ENCODE measurements at places on chromosomes 5 and 9.

- no peak for DNase-seq
Measured at GRCh38 chr5:181219262-181220177, 3.6 kb upstream of the TRIM41 start.

- DNase-seq = no peak
Measured at GRCh38 chr5:157085930-157086329, 22.9 kb downstream of the HAVCR2 start.

DNA sequence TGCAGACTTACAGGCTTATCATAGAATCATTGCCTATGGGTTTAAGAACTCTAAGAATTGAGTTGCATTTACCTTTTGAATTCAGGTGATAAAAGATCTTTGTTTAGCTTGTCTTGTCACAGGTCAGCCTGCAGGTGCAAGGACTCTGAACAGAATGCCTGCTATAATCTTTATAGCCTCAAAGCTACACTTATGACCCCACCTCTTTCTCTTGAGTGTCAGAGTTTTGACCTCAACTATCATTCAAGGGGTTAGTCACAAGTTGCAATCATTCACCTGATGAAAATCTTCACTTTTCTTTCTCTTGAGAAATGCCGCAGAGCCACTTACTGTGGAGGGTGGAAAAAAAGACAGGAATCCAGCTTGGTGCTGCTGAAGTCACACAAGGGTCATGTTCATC is 49.5 kb downstream of the ERCC6L2 start:
- no peak for DNase-seq

DNA sequence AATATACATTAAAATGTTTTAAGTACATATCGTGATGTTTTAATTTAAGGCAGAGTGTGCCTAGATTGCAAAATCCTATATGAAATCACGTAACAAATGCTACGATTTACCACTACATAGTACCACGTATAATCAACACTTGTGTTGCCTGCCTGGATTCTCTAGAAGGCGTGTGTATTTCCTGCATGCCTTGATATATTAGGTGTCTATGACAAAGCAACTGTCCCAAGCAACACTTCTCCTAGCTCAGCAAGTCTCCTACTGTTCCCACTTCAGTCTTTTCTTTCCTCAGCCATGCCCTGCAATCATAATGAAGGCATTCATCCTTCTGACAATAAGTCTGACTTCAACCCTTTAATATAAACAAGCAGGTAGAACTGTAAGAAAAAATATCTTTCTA is 89.6 kb downstream of the PTPRD start:
- DNase-seq = no peak

- DNase-seq = no peak
Measured at GRCh38 chr9:137943655-137944054, 66.1 kb downstream of the CACNA1B start.

DNA sequence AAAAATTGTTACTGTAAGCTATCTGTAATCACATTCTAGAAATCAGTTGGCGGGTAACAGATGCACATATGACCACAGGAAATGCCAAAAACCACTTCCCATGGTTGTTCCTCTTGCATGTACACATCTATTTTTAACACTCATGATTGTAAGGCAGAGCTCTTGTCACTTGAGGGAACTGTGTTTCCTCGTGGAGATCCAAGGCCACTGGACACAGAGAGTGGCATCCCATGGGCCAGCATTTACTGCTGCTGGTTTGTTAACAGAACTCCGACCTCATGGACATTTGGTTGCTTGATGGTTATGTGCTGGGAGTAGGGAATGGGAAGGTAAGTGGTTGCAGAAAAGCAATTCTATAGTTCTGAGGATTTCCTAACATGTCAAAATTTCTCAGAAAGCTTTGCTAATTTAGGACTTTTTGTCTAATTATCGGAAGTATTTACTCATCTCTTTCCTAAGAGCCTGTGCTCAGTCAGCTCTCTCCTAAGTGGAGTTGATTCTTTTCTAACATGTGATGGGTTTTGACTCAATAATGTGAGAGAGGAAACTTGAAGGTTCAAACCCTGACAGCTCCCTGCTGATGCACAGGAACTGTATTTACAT is 202.0 kb upstream of the NR3C1 start:
- no peak for DNase-seq

- DNase-seq = no peak
Measured at GRCh38 chr9:21160178-21160577, 6.3 kb downstream of the IFNA21 start.

DNA sequence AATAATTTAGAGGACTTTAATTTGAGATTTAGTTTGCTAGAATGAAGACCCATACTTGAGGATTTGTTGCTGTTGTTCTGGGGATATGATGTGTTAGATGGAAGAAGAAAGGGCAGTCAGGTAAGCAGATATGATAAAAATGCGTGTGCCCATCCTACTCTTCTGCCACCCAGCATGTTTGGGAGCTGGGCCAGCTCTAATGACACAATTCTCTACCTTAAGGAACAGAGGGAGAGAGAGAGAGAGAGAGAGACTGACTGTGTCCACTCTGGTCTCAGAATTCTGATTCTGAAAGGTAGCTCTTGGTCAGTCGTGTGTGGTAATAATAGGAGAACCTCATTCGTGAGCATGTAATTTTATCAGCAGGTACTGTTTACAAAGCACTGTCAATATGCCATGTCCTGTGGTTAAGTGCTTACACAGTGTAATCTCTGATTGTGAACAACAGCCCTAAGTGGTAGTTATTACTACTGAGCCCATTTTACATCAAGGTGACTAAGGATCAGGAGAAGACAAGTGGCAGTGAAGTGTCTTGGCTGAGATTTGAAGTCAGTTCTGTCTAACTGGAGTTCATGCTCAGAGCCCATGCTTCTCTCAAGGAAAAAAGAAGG is 307.4 kb upstream of the SEMA6A start:
- DNase-seq = no peak

DNA sequence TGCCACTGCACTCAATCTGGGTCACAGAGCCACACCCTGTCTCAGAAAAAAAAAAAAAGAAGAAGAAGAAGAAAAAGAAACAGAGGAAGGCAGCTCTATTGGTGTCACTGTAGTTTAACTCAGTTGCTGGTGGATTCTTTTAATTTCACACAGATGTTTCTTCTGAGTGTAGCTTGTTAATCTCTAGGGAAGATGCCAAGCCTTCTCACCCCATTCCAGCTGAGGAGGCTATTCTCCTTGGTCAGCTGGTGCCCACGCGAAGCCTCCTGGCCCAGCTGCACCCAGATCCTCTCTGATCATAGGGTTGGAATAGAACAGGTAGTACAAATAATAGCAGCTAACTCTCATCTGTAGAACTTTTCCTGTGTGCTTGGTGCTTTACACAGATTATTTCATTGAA is 113.8 kb upstream of the SPRY4 start:
- no peak for DNase-seq

DNA sequence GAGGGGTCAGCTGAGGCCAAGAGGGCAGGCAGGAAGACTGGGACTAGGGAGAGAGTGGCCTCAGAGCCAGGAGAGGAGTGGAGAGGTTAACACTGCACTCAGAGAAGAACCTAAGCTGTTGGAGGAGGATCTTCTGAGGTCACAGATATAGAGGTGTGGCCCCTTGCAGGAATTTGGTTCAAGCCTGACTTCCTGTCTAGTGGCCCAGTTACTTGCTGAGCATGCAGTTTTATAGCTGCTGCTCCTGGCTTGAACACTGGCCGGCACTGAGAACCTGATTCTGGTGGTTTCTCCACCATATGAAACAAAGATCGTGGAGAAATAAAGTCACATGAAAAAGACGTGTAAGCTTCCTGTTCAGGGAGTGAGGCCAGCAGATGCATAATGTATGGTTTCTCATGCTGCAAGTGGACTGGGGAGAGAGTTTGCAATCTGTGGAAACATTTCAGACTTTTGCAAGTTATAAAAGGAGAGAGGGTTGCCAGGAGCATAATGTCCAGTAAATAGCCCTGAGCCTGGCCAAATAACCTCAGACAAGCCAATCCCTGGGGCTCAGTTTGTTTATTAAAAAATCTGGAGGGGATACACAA is 82.6 kb downstream of the GALNT10 start:
- DNase-seq = no peak

DNA sequence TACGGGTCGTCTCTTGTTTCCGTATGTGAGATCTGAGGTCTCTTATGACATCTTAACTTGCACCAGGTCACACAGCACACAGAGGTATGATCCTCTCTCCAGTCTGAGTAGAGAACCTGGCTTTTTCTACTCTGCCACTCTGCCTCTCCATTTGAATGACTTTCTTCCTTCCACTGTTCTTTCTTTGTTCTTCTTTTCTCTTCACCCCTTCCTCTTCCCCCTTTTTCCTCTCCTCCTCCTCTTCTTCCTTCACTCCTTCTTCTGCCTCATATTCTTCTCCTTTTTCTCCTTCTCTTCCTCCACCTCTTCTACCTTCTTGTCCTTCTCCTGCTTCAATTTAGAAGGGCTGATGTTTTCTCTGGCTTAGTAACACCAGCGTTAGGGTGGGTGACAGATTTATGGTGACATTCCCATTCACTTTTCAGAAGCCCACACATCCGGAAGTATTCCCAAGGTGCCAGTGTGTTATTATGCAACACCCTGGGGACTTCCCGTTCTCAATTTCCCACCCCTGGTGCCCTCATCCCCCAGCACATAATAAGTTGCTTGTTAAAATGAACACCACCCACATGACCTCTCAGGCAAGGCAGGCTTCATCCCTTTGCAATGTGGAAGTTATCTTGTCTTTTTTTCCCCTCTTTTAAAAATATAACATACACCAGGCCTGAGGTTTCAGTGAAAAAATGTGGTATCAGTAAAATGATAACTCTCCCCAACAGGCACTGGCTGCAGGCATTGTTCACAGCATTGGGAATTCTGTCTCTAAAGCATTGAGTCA is 122.0 kb downstream of the PAPPA start:
- DNase-seq = no peak

DNA sequence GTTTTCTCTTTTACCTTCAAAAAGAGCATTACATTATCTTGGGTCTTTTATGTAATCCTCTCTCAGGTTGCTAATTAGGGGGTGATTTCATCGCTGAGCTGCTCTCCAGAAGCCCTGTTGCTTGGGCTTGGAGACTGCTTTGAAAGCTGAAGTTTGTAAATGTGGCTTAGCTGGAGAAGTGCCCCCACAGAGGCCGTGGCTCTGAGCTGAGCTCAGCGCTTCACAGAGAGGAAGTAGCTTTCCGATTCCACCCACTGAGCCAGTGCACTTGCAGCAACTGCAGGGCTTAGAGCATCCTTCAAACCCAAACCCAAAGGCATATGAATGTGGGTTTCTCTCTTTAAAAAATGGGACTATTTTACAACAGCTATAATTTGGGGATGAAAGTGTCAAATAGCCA is 13.7 kb upstream of the NXNL2 start:
- DNase-seq = no peak

DNA sequence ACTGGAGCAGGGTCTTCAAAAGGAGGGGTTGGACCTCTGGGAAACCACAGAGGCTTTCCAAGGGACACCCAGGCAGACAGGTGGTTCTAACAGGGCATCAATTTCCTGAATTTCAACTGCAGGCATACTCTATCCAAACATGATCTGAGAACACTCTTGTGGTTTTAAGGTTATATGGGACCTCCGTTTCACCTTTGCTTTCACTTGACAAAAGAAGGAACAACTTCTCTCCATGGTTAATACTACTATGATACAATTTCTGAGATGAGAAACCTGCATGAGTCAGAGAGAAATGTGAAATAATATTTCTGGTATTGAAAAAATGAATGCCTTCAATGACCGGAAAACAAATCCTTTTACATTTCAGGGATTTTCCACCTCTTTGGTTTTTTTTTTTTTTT is 28.0 kb upstream of the ERAP1 start:
- DNase-seq = no peak

- no peak for DNase-seq
Measured at GRCh38 chr9:134629586-134630392, 11.8 kb upstream of the COL5A1 start.

- no peak for DNase-seq
Measured at GRCh38 chr5:39580702-39581453, 156.1 kb upstream of the DAB2 start.

GRCh38 chr5:163041254-163041653 is 396.1 kb upstream of the CCNG1 start:
- DNase-seq = no peak

DNA sequence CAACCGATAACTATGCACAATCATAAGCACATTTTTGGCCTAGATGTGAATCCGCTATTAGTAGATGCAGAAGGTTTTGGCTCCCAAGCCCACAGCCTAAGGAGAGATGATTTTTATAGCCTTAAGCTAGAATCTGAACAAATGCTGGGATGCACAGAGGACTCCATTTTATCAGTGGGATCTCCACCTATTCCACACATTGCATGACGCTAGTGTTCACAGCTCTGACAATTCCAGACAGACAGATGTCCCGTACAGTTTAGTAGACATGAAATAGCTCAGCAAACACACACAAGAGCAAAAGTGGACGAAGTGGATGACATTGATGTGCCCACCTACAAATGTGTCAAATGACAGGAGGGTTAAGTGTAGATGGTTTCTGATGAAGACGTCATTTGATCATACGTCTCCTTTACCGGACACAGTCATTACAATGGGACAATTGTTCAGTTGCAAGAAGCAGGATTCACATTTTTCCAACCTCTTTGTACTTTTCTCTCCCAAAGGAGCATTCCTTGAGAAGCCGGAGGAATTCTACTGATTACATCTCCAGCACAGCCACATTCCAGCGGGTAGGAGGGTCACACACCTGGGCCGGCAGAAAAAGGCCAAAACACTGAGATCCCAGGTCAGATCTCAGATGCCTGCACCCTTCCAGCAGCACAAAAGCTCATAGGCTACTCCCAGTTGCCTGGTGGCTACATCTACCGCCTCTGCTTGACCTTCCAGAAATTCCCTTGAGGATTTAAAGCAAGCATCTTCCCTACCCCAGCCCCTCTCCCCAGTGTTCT is 202.4 kb downstream of the SLIT3 start:
- no peak for DNase-seq

GRCh38 chr5:135481387-135481786 is 29.2 kb upstream of the TIFAB start:
- no peak for DNase-seq

GRCh38 chr5:119271758-119272730 is 83.8 kb upstream of the TNFAIP8 start:
- DNase-seq = no peak

DNA sequence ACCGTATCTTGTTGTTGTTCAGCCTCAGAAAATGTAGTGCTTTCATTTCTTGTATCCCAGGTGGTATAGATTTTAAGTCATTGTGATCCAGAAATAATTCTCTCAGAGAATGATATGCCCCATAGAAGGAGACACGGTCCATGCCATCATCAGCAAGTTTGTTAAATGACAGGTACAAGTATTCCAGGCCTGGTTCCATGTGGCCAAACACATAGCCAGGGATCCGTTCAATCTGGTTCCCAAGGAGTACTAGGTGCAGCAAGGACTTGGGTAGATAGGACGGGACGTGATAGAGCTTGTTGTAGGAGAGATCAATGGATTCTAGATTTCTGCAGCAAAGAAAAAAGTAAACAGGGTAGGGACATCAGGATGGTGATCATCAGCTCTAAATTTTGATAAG is 18.4 kb upstream of the ASPN start:
- DNase-seq = no peak

DNA sequence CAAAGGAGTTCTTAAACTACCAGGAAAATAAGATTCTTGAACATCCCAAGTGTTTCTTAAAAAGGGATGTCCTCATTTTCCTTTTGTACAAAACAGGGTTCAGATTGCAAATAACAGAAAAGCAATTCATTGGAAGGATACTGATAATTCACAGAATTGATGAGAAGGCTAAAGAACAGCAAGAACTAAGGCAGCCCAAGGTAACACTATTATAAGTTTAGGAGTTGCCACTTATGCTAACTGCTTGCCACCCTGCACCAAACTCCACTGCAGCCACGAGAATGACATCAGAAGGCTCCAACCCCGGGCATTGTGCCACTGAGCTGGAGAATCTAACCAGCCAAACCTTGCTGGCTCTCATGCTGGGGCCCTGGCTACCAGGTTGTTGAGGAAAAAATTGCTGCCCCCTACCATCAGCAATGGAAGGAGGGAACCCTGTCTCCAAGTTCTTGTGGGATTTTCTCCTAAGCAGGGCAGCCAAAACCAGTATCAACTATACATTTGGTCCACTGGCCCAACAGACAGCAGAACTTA is 123.4 kb downstream of the ARL15 start:
- no peak for DNase-seq

All from DMS 273 treated with DMSO at 0.1 percent for 48 hours (cell line).